GM23338 (cell line): ENCODE measurements at places on chromosomes 3 and 15. TPM values are rescaled to one million over a fixed set of nuclear protein-coding genes. Genes with fewer than 3 reads are reported as not detected.

GRCh38 chr15:89361451-89362202 is 27.0 kb upstream of the POLG start:
- peak; percentile 93 for DNase-seq

GRCh38 chr3:98136631-98137030 is 6.1 kb downstream of the OR5H1 start:
- no peak for DNase-seq

GRCh38 chr3:13174011-13174802 is 101.0 kb upstream of the IQSEC1 start:
- no peak for DNase-seq

The KLHL40 gene
- total RNA-seq: not detected in 2 replicates

The CCR8 gene
- not detected in 2 replicates for total RNA-seq

- no peak for DNase-seq
Observed at GRCh38 chr15:58870451-58870850, 63.0 kb downstream of the SLTM start.

The CAMP gene
- total RNA-seq: not detected in 2 replicates

The PPARG gene
- 0.42 TPM in 1 of 2 replicates, not detected in the other for total RNA-seq

The KBTBD13 gene
- total RNA-seq: not detected in 2 replicates

The GP9 gene
- not detected in 2 replicates for total RNA-seq

GRCh38 chr15:101003081-101003480 is 83.9 kb downstream of the LRRK1 start:
- DNase-seq: no peak

GRCh38 chr3:73086071-73086494 is 24.6 kb downstream of the EBLN2 start:
- peak; percentile 60 for DNase-seq

DNA sequence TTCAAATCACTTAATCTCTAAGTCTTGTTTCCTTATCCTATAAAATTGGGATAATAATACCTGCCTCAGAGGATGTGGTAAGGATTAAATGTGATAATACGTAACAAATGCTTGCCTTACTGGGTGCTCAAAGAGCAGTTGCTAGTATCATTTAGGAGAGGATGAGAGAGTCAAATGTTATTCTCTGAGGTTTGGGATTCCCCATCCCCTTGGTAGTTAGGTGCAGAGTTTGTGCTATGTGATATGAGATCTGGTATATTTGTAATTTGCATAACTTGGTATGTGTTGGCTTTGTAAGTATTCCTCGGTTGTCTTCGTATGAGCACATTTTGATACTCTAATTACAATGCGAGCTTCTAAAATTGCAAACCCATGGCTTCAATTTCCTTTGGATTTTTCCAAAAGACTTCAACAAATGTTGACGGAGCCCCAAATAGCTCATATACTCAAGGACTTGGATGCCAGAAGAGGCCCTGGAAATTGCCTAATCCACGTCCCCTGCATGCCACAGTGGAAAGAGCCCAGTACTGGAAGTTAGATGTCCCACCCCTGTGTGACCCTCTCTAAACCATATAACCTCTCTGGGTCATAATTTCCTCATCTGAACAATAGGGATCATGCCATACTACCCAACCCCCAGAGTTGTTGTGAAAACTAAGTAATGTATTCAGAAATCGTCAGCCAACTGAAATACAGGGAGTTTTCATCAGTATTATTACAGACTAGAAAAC is 85.0 kb downstream of the FBN1 start:
- no peak for DNase-seq
